ENCODE measurements at places on chromosomes 5 and 9.

GRCh38 chr5:21810737-21811316 lies 1042.3 kb downstream of the CDH12 start:
- no peak for DNase-seq

DNA sequence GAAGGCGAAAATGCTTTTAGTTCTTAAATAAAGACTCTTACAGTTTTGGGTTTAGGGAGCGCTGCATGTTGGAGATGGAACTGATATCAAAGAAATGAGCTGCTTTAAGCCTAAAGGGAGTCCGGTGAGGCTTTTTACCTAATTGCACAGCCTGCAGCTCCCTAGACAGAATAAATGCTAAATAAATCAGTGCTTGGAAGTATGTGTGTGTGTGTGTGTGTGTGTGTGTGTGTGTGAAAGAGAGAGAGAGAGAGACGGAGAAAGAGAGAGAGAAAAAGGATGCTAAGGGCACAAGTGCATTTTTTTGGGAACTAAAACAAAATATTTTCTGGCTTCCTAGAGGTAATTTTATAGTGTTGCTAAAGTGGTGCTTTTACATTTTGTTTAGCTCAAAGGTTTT lies 88.4 kb downstream of the MTRR start:
- no peak for DNase-seq

DNA sequence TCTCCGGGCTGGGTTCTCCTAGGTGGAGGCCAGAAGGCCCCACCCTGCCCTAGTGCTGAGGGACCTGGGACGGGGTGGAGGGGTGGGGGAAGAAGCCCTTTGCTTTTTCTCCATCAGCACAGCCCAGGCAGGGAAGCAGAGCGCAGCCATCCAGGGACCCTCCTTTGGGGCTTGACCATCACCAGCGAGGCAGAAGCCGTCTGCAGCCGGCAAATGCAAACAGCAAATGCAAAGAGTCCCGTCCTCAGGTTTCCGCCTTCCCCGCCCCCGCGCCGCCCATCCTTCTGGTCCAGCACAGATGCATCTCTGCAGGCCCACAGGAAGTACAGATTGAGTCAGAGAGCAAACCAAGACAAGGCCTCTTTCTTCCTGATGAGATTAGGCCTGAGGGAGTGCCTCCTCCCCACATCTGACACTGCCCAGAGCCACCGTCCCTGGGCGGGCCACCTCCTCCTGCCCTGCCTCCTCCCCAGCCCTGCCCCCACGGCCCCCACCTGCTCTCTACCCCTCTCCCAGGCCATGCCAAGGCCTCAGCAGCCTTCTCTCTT lies 23.4 kb downstream of the CORO2A start:
- DNase-seq = peak; percentile 13

DNA sequence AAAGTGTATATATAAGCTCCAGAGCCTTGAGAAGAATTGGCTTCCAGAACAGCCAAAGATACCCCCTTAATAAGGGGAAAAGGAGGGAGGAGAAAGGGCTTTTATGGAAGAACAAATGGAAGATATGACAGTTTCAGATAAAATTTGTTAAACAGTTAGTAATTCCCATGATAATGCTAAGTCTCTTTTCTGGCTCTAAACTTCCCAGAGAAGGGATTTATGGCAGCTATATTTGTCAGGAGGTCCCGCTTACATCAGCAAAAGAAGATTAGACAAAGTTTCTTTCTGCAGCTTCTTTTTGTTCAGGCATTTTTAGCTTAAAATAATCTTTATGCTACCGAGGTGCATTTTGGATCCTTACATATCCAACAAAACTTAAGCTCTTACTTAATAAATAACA lies 14.3 kb upstream of the SLC36A3 start:
- no peak for DNase-seq

GRCh38 chr5:58314356-58315210 lies 145.3 kb downstream of the PLK2 start:
- DNase-seq = no peak

DNA sequence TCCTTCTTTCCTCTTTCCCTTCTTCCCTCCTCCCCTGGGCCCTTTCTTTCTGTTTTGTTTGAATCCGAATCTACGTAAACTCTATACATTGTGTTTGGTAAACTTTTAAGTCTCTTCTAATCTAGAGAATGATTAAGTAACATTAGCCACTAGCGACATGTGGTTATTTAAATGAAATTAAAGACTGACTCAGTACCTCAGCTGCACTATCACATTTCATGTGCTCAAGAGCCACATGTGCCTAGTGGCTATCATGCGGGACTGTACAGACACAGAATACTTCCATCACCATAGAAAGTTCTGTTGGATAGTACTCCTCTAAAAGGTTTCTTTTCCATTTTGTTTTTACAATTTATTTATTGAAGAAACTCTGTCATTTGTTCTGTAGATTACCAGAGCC lies 29.0 kb downstream of the DCTN4 start:
- no peak for DNase-seq

DNA sequence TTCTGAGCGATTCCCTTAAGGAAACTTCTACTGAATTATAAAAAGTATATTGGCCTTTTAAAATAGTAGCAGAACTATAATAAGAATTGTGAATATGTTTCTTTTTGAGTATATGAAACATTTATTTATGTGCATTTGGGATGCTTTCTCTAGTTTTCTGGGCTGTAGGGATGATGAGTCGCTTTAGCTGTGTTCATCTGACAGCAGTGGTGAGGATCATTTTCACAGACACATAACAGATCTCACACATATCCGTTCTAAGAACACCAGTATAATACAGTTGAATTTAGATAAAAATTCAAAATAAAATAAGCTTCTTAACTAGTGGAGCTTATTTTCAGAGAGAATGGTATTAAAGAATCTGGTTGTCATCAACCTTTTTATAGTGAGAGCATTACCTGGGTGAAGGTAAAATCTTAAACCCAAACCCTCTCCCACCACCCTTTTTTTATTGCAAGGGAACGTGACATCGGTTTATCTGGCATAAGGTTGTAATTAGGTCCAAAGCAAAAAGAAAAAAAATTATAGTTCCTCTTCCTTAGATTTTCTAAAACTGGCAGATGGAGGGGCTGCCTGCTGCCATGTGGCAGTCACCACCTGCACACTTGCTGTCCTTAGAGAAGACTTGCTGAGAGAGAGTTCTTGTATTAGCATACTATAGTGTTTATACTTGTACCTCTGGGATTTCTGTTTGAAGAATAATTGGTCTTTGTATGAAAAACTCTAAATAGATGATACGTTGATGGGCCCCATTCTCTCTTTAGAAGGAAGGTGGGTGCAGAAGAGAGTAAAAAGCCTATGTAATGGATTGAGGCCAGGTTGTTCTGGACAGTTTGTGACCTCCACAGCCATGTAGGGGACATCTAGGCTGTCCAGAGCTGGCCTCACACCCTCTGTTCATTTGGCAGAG lies 86.8 kb downstream of the CAMK4 start:
- no peak for DNase-seq

Data from activated T-cell treated with anti-CD3 and anti-CD28 coated beads for 1 hour (primary cell).